ENCODE measurements at places on chromosomes 7 and 10.

DNA sequence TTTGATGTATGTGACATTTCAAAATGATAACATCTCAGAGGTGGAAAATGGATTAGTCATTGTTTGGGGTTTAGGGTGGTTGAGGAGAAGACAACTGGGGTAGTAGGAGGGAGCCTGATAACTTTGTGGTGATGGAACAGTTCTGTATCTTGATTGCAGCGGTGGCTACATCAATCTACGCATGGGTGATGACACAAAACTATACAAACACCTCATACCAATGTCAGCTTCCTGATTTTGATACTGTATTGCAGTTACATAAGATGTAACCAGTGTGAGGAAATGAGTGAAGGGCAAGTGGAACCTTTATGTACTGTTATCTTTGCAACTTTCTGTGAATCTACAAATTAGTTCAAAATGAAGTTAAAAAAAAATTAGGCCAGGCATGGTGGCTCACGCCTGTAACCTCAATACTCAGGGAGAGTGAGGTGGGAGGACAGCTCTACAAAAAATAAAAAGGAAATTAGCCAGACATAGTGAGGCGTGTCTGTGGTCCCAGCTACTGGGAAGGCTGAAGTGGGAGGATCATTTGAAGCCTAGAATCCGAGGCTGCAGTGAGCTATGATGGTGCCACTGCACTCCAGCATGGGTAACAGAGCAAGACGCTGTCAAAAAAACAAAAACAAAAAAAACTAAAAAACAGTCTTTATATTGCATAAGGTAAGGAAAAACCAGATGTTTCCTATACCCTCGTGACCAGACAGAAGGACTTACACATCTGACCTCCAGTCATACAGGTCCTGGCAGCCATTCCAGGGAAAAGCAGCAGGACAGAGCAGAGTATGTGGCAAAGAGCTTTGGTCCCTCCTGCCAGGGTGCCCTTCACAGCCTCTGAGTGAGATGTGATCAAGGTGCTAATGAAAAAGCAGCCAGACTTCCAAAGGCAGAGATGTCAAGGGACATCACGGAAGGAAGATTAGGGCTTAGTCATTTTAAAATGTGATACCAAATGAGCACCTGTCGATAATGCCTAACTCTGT lies 50.8 kb downstream of the CYTH3 start:
- DNase-seq = peak; percentile 57

DNA sequence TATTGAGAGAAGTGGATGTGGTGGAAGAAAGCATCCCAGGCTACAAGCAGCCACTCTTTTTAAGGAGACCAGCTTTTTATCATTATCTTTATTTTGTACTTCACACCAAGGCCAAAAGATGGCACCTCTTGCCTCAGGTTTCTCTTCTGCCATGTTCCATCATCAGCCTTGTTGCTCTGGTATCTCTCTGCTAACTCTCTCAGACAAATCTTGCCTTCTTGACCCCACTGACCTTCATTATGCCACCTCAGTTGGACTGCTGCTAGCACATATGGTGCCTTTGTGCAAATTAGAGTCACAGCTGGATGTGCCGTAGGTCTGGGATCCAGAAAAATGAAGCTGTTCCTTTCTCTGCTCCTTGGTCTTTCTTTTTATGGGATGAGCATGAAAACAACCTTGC lies 47.1 kb upstream of the DYNC1I1 start:
- no peak for DNase-seq

DNA sequence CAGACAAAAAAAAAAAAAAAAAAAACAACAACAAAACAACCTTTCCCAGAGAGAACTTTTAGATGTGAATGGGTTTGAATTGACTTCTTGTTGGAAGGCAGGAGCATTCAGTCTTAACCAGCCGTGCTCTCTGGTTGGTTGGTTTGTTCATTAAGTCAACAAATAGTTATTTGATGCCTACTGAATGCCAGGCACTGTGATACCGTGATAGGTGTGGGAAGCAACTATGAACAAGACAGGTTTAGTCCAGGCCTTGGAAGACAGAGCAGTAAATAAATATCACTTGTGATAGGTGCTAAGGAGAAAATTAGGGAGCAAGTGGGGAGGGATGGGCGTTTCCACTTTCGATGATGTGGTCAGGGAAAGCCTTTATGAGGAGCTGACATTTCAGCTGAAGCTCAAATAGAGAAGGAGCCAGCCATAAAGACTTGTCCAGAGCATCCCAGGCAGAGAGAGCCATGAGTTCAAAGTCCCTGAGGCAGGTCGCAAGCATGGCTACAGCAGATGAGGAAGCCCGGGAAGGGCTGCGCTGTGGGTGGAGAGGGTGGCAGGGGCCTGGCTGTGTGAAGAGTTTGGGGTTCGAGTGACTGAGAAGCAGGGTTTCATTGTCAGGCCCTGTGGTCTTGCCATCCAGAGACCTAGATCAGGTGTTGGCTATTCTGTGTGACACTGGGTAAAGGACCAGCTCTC lies 8.0 kb downstream of the TSPAN15 start:
- no peak for DNase-seq

DNA sequence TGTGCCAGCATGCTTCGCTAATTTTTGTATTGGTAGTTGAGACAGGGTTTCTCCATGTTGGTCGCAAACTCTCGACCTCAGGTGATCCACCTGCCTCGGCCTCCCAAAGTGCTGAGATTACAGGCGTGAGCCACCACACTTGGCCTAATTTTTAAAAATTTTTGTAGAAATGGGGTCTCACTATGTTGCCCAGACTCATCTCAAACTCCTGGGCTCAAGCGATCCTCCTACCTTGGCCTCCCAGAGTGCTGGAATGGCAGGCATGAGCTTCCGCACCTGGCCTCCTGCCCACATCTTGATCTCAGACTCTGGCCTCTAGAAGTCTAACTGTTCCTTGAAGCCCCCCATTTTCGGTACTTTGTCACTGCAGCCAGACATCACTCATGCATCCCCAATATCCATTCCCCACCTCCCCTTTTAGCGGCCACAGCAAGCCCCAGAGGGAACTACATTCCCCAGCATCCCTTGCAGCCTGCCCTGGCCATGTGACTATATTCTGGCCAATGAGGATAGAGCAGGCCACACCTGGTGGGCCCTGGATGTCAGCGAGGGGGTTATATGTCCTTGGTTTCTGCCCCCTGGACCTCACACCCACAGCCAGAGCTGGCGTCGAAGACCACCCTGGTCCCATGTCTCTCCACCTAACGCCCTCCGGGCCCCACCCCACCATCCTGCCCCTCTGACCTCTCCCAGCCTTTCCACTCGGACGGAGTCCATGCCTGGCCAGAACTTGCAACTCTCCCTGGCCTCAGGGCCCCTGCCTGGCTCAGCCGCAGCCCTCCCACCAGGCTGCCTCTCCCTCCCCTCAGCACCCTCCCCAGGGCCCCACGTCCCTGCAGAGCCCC lies 33.8 kb downstream of the MICALL2 start:
- DNase-seq = no peak

DNA sequence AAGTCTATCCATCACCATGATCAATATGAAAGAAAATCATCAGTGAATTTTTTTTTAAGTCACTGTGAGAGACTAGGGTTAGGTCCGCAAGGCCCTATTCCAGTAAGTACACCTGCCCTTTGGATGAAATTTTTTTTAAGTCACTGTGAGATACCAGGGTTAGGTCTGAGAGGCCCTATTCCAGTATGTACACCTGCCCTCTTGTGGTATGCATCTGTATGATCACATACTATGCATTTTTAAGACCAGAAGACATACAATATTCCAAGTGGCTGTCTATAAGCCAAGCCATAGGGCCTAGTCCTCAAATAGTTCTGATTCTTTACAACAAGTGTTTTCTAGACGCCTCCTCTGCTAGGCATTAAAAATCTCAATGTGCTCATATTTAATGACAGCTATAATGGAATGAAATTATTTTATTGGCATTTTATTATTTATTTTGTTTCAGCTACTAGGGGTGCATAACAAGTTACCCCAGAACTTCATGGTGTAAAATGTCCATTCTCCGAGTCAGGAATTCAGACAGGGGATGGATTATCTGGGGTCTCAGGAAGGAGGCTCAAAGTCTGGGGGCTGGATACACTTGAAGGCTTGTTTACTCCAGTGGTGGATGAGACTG lies 53.1 kb downstream of the TEX36 start:
- DNase-seq = no peak

DNA sequence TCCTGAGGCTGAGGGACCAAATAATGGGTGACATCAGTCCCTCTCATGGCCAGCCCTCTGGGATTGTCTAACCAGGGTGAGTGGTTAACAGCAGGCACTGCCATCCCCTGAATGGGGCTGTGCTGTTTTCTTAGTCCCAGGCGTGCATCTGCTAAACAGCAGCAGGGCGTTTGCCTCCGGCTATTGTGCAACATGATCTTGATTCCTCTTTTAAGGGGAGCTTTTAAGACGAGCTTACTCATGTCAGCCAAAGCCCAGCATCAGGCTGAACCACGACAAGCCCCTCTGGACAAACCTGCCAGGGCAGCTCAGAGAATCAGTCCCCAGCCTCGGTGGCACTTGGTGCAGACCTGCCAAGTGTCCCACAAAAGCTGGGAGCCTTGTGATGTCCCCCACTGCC lies 16.2 kb upstream of the IGFBP3 start:
- DNase-seq = no peak

GRCh38 chr10:103888113-103888841 lies 29.7 kb downstream of the STN1 start:
- DNase-seq = no peak

GRCh38 chr10:78770167-78771090 lies 298.3 kb upstream of the ZMIZ1 start:
- no peak for DNase-seq

- peak; percentile 46 for DNase-seq
Measured at GRCh38 chr7:93442478-93443224, 131.9 kb downstream of the CALCR start.

- DNase-seq = no peak
Measured at GRCh38 chr10:122286867-122287266, 15.8 kb downstream of the BTBD16 start.

GRCh38 chr10:62540389-62540788 lies 166.2 kb downstream of the ZNF365 start:
- DNase-seq = no peak

GRCh38 chr10:46526682-46527038 lies 29.8 kb downstream of the GPRIN2 start:
- peak; percentile 9 for DNase-seq

DNA sequence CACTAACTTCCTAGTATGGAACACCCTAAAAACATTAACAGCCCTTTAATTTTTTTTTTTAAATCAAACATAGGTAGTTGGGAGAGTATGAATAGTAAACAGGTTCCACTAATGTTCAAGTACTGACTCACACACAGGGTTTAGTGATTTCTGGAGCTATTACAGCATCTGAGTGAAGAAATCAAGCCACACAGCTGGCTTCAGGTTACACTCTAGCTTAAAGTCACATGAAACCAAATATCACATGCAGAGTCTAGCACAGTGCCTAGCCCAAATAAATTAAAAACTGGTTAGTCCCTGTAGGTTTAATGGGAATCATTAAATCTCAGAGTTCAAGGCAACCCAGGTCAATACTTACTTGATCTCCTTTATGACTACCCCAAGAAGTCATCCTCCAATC lies 11.6 kb downstream of the PANK1 start:
- no peak for DNase-seq

- no peak for DNase-seq
Measured at GRCh38 chr10:127866276-127867013, 26.3 kb downstream of the CLRN3 start.

GRCh38 chr10:78776756-78777155 lies 292.0 kb upstream of the ZMIZ1 start:
- no peak for DNase-seq

DNA sequence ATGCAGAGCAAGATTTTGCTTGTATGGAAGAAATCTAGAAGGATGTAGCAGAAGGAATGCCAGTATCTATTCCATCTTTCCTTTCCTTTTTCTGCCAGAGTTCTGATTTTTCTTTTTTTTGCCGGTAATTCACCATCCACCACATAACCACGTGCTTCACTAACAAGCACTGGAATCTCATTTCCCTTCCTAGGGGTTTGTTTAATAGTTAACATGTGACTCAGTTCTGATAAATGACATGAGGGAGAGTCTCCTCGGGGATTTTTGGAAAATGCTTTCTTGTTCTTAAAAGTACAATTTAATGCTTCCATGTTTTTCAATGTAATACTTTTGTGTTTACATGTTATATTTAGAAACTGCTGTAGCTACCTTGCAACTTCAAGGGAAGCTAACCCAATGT lies 590.2 kb downstream of the SH2D4B start:
- DNase-seq = no peak

GRCh38 chr10:112907893-112908292 lies 42.2 kb upstream of the TCF7L2 start:
- no peak for DNase-seq

DNA sequence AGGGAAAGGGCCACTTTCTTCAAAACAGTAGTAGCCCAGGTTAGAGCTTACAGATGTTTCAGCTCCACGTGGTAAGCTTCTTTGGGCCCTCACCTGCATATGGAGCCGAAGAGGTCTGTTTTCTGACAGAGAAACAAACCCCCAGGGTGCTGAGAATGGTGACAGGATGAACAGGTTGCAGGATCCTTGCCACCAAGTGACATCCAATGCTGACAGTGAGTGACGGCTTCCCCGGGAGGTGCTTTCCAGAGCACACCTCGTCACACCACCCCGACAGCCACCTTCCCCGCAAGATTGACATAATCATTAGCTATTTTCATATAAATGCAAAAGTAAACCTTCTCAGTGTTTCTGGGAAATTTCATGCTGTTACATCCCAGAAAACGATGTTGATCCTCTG lies 109.3 kb upstream of the BTBD16 start:
- no peak for DNase-seq

DNA sequence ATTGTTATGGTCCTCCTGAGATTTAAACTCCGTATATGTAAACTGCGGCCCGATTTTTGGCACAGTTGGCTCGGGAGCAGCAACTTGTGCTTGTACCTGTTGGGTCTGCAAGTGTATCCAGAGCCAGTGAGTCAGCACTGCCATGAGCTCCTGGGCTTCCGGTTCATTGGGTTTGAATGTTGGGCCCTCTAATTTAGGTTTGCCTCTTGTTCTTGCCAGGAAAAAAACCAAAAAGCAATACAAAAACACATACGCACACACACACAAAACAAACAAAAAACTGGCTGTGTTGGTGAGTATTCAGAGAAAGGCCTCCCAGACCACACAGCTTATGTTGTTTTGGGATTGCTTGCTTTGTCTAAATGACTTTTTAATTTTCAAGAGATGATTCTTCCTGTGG lies 26.3 kb downstream of the SND1 start:
- DNase-seq = no peak

DNA sequence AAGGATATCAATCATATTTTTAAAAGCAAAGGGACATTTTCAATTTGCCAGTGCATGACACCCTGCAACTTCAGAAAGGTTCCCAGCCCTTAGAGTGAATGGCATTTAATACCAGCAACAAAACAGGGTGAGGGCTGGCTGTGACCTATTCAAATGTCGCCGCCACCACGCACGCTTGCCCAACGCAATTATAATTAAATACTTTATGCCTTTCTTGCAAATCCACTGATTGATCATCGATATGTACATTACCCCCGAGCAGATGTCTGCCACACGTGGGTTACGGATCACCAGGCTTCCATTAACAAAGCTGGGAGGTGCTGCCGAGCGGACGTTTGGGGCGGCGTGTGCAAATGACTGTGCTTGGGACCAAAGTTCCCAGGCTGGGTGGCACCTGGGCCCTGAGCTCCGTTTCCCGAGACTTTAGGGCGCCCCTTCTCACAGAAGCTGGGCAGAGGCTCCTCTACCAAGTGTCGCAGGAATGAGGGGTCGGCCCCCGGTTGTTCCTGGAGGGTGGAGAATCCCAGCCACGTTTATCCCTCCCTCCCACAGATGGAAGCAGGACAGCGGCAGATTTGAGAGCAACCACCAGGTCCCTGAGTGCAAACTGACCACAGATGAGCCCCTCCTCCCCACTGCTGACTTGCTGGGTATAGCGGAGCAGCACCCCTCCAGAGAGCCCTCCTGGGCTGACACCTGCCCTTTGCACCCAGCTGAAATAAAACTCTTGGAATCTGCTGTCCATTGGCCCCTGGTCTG lies 3.9 kb downstream of the FOXL3 start:
- DNase-seq = no peak

All from activated naive CD4-positive, alpha-beta T cell treated with anti-CD3 and anti-CD28 coated beads for 36 hours (primary cell).